ENCODE measurements at places on chromosomes 2 and 18. TPM values are rescaled to one million over a fixed set of nuclear protein-coding genes. Genes with fewer than 3 reads are reported as not detected.

The MERTK gene
- 1.2 TPM for total RNA-seq

The GKN1 gene
- total RNA-seq = not detected

The ASXL3 gene
- total RNA-seq = not detected

The PTPRN gene
- total RNA-seq = not detected

The IGFBP5 gene
- not detected for total RNA-seq

The B3GNT7 gene
- total RNA-seq = not detected

The SP100 gene
- 157 TPM for total RNA-seq

The POMC gene
- 4.2 TPM for total RNA-seq

- H3K27ac ChIP-seq = no peak overlapping the region
- H3K4me3 ChIP-seq = no peak overlapping the region
- H3K36me3 ChIP-seq = no peaks in the 10 kb centered on the region
- H3K27me3 ChIP-seq = no peaks in the 10 kb centered on the region
- no peak for DNase-seq
Observed at GRCh38 chr2:52000151-52000855, 968.4 kb upstream of the NRXN1 start.

DNA sequence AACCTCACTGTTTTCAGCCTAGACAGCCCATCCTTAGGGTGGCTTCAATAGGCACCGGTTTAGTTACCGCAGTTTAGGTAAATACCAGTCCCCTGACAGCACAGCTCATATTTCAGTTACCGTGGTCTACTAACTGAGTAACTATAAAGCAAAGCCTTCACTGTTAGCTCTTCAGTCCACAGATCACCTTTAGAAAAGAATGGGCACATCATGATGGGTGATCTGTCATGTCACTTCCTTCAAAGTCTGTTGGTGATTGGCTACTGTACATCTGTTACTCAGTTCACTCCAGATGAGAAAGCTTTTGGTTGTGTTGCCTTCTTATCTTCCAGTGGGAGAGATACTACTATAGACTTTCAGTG is 21.0 kb downstream of the SLC20A1 start:
- peaks cover 2% of the 10 kb centered on the region for H3K4me1 ChIP-seq
- H3K4me3 ChIP-seq = no peak overlapping the region
- no peaks in the 10 kb centered on the region for H3K27me3 ChIP-seq
- peaks cover 28% of the 10 kb centered on the region for H3K36me3 ChIP-seq
- H3K27ac ChIP-seq = no peak overlapping the region

DNA sequence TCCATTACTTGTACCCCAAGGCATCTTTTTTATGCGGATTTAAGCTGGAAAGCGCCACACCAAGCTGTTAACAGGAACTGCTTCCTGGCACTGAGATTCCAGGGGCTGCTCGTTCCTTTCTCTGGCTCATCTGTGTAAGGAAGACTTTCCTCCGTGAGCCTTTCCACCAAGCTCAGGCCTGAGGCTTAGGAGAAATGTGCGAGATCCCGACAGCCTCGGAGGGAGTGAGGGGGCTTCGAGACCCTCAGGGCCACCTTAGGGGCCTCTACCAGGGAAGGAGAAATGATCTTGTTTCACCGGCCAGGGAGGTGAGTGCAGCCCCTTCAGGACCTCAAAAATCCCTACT is 17.1 kb downstream of the B3GNT7 start:
- H3K4me1 ChIP-seq = peaks cover 7% of the 10 kb centered on the region
- peaks cover 6% of the 10 kb centered on the region for H3K36me3 ChIP-seq
- H3K4me3 ChIP-seq = no peak overlapping the region
- H3K27ac ChIP-seq = no peak overlapping the region
- H3K27me3 ChIP-seq = peaks cover 36% of the 10 kb centered on the region

DNA sequence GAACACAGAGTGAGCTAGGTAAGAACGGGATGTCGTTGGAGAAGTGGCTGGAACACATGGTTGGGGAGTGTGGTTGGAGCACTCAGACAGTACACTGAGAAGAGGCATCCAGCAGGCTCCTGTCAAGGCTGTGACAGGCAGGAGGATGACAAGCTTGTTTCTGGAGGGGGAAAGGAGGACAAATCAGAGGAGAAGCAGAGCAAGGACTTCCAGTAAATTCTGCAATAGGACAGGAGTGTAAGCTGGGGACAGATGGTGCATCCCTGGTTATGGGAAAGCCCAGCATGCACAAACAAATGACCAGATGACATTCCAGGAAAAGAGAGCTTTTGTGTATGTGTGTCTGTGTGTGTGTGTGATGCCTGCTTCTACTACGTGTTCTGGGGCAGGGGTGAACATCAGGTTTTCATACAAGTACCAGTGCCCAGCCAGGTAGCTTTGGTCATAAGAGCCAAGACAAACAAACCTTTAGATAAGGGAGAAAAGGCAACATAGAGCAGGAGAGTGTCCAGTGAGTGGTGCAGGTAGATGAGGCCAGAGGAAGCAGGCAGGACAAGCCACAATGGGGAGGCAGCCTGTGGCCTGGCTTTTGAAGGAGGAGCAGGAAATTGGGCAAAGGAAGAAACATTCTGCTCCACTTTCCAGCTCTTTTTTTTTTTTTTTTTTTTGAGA is 32.1 kb upstream of the MAPK4 start:
- no peak overlapping the region for H3K4me3 ChIP-seq
- H3K27ac ChIP-seq = no peak overlapping the region
- H3K27me3 ChIP-seq = peaks cover 12% of the 10 kb centered on the region
- H3K36me3 ChIP-seq = no peaks in the 10 kb centered on the region
- no peak for DNase-seq
- H3K4me1 ChIP-seq = no peaks in the 10 kb centered on the region

DNA sequence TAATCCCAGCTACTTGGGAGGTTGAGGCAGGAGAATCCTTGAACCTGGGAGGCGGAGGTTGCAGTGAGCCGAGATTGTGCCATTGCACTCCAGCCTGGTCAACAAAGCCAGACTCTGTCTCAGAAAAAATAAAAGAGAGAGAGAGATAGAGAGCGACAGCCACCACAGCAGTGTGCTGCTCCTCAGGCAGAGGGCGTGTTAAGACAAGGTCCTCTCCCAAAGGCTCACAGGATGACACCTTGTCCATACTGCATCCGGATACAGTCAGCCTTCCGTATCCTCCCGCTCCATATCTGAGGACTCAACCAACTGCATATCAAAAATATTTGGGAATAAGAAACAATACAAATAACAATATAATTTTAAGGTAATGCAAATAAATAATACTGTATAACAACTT is 20.1 kb downstream of the ARL4C start:
- peaks cover 67% of the 10 kb centered on the region for H3K4me1 ChIP-seq
- H3K36me3 ChIP-seq = no peaks in the 10 kb centered on the region
- H3K27ac ChIP-seq = no peak overlapping the region
- DNase-seq = peak; percentile 5
- H3K27me3 ChIP-seq = no peaks in the 10 kb centered on the region
- no peak overlapping the region for H3K4me3 ChIP-seq

DNA sequence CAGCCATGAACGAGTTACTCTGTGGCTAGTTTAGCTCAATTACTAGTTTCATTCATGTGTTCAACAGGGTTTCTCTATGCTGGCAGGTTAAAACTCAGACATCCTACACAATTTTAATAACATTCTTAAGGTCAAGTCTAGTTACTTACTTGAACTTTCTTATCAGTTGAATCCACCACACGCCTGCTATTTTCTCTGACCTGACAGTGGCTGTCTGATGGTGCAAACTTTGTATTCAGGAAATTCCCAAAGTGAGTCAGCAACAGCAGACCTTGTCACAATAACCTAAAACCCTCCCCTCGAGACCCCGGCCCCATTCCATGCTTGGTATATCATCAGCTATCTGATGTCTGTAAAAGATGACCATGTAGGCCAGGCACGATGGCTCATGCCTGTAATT is 20.8 kb upstream of the CIDEA start:
- no peak overlapping the region for H3K27ac ChIP-seq
- peaks cover 16% of the 10 kb centered on the region for H3K27me3 ChIP-seq
- H3K36me3 ChIP-seq = no peaks in the 10 kb centered on the region

- H3K4me3 ChIP-seq = peak overlapping the region; percentile 81
- peak; percentile 86 for DNase-seq
- no peaks in the 10 kb centered on the region for H3K27me3 ChIP-seq
- peak overlapping the region; percentile 98 for H3K27ac ChIP-seq
- peaks cover 27% of the 10 kb centered on the region for H3K4me1 ChIP-seq
Observed at GRCh38 chr2:85437488-85438200, 19.1 kb downstream of the SH2D6 start.

DNA sequence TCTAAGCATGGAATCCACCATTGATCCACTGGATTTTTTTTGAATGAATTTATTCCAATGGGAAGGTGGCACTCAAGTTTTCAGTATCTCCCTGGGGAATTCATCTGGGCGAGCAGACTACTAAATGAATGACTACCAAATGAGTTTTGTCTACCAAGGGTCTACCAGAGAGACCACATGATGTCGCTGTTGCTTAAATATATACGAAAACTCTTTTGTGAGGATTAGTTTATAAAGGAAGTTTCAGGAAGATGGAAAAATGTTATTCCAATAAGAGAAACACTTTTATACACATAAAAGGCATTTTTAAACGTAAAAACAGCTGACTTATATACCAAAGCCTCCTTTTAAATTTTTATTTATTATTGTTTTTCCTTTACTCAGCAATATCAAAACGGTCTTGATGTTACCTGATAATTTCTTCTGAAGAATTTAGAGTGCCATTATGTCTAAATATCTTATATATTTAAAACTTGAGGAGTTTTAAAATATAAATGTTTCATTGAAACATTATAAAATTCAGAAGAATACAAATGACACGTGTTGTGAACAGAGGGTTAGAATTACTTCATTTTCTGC is 139.7 kb downstream of the HRH4 start:
- H3K4me1 ChIP-seq = no peaks in the 10 kb centered on the region
- H3K36me3 ChIP-seq = no peaks in the 10 kb centered on the region
- H3K27me3 ChIP-seq = peaks cover 4% of the 10 kb centered on the region
- no peak overlapping the region for H3K27ac ChIP-seq
- no peak overlapping the region for H3K4me3 ChIP-seq

- H3K27ac ChIP-seq = no peak overlapping the region
- no peak for DNase-seq
- no peak overlapping the region for H3K4me3 ChIP-seq
- H3K27me3 ChIP-seq = no peaks in the 10 kb centered on the region
- no peaks in the 10 kb centered on the region for H3K36me3 ChIP-seq
Observed at GRCh38 chr2:103785956-103786355, 1024.1 kb downstream of the TMEM182 start.

DNA sequence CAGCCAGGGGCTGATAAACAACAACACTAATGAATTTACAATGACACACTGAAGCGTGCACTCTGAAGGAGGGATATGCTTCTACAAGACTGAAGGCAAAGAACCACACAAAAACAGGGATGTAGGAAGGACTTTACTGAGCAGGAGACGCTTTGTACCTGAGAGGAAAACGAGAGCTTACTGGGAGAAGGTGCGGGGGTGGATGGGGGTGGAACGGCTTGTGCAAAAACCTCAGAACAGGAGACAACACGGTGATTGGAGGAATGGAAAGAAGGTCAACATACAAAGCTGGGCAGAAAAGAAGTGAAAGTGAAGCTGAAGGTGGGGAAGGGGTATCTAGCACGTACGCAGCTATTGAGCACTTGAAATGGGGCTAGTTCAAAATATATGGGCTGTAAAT is 93.1 kb downstream of the SLC8A1 start:
- H3K36me3 ChIP-seq = no peaks in the 10 kb centered on the region
- DNase-seq = no peak
- no peak overlapping the region for H3K4me3 ChIP-seq

DNA sequence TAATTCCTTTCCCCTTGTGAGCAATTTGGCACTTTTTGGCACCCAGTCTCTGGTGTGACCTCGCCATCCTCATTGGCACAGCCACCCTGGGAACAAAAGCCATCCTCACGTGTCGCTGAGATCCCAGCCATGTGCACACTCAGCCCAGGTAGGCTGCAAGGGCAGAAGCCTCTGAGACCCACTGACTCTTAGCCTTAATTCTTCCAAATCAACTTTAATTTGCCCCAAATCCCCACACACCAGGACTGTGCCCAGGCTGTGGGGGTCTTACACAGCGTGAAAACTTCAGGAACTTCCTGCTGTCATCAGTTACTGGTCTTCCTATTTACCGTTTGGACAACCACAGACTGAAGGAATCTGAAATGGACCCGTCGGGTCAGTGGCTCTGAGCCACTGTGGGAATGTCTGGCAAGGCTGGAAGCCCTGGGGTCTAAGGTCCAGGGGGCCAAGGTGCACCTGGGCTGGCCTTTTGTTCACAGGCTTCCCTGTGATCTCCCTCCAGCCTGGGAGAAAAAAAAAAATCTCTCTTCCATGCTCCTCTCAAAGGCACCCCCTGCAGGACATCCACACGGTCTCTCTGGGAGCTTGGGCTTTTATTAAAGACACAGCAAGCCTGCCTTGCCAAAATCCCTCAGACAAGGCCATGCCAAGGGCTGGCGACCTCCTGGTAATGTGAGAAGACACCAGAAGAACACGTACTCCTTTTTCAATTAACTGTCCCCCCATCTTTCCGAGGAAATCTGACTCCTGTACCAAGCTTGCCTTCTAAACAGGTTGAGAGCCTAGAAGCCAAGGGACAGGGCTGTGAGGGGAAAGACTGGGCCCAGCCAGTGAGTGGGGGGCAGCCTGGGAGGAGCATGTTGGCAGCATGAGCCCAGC is 42.1 kb upstream of the LAPTM4A start:
- peaks cover 5% of the 10 kb centered on the region for H3K27me3 ChIP-seq
- H3K36me3 ChIP-seq = no peaks in the 10 kb centered on the region
- no peak overlapping the region for H3K27ac ChIP-seq
- no peak for DNase-seq
- peaks cover 2% of the 10 kb centered on the region for H3K4me1 ChIP-seq
- no peak overlapping the region for H3K4me3 ChIP-seq

DNA sequence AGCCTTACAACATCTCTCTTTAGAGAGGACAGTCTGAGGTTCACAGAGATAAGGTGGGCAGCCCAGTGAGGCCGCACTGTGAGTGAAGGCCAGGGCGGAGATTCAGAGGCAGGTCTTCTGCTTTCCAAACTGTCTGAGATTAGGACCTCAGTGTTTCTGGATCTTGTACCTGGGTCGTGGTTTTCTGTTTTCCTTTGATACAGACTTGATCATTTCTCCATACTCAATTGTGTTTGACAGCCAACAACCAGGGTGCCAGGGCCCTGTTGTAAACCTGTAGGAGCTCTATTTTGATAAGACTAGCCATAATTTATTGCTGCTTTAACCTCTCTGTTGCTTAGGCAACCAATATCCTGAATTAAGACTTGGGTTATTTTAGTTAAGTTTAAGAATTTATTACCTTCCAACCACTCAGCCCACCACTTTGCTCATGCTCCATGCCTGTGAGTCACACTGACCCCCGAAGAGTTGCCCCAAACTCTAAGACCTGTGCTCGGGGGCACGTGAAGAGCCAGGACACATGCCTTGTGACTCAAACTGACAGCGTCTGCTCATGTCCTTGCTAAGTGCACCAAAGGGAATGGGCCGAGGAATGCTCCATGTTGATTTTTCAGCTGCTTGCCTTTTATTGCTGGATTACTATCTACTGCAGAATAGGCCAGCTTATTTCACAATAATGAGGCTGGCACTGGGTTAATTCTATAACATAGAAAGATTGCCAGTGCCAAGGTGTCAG is 248.6 kb downstream of the BCL2 start:
- DNase-seq = no peak
- H3K27me3 ChIP-seq = peaks cover 1% of the 10 kb centered on the region
- H3K36me3 ChIP-seq = no peaks in the 10 kb centered on the region
- H3K4me3 ChIP-seq = no peak overlapping the region

GRCh38 chr2:54568876-54569321 is 112.8 kb downstream of the SPTBN1 start:
- no peaks in the 10 kb centered on the region for H3K27me3 ChIP-seq
- peak overlapping the region; percentile 76 for H3K4me3 ChIP-seq
- H3K4me1 ChIP-seq = peaks cover 82% of the 10 kb centered on the region
- no peaks in the 10 kb centered on the region for H3K36me3 ChIP-seq
- peak overlapping the region; percentile 96 for H3K27ac ChIP-seq

Data from activated CD4-positive, alpha-beta memory T cell treated with anti-CD3 and anti-CD28 coated beads for 36 hours (primary cell).